ENCODE measurements at places on chromosomes 3 and 15. TPM values are rescaled to one million over a fixed set of nuclear protein-coding genes. Genes with fewer than 3 reads are reported as not detected.

- DNase-seq: no peak
Measured at GRCh38 chr3:12328132-12328836, 39.4 kb downstream of the PPARG start.

GRCh38 chr3:181333394-181333793 is 343.9 kb upstream of the DNAJC19 start:
- DNase-seq: no peak

DNA sequence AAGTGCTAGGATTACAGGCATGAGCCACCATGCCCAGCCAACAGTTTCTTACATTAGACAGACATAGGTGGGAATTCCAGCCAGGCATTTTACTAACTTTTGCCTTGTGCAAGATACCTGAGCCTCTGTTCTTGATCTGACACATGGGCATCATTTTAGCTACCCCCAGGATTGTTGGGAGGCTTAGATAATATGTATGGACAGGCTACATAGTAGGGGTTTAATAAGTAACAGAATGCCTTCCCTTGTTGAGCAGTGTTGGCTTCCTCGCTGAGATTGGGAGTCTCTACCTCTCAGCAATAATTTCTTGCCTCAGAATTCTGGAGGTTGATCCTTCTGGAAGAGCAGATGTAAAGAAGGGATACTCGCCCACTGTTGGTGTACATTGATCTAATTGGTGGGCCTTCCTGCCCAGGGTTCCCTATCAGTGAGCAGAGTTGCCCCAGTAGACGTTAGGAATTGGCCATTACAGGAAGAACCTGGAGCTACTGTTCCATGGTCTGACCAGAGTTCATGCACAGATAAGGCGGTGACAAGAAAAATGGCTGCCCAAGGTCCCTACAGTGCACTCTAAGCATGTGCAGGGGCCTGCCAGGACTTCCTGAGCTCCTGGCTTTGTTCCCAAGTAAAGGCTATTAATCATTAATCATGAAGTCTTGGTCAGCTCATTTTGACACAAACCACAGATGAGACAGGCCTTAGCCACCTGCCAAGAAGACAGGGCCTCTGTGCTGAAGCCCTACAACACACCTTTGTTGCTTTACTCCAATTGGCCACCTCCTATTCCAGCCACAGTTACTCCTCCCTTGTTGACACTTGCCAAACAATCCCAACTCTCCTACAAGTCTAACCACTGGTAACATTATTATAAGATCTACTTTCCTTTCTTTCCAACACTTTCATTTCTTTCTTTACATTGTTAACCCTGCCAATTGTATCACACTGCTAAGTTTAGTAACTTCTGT is 5.0 kb upstream of the IL17RE start:
- DNase-seq: peak; percentile 85

DNA sequence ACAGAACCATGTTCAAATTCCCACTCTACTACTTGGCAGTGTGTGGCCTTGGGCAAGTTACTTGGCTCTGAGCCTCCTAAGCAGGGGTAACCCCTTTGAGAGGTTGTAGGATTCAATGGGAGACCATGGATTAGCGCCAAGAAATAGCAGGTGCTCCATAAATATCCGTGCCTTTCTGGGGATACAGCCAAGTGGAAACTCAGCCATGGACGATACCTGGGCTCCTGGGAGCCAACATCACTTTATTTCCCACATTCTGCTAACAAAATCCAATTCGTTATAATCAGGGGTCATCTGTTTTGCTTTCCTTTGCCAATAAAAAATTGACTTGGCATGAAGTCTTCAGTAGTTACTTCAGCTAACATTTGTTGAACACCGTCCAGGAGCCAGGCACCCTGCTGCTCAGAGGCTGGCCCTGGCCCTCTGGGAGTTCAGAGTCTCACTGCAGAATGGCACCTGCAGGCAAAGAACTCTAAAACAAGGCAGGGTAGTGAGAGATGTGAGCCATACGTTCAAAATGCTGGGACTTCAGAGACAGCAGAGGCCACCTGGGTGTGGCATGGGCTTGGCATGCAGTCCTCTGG is 42.3 kb downstream of the ZDHHC19 start:
- no peak for DNase-seq

DNA sequence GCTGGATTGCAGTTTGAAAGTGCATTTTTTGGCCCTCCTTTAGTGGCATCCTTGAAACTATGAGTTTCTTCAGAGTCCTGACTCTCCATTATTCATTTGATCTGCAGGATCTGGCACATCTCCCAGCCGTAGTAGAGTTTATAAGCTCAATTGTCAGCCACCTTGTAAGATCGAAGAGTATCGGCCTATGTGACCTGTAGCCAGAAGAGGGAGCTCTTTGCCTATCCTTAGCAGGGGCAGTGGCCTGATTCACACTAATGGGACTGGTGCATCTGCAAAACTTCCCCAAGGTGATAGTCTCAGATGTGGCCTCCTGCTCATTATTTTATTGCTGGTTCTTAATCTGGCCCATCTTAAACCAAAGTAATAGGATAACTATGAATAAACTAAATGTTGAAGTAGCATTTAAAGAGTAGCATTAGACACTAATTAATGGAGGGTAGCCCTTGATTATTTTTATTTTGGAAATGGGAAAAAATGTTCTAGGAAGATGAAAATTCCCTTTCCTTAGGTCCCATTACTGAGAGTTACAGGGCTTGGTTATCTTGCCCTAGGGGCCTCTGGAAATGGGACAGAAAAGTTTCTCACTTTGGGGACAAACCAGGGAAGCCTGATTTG is 21.2 kb downstream of the GCSAM start:
- peak; percentile 71 for DNase-seq

DNA sequence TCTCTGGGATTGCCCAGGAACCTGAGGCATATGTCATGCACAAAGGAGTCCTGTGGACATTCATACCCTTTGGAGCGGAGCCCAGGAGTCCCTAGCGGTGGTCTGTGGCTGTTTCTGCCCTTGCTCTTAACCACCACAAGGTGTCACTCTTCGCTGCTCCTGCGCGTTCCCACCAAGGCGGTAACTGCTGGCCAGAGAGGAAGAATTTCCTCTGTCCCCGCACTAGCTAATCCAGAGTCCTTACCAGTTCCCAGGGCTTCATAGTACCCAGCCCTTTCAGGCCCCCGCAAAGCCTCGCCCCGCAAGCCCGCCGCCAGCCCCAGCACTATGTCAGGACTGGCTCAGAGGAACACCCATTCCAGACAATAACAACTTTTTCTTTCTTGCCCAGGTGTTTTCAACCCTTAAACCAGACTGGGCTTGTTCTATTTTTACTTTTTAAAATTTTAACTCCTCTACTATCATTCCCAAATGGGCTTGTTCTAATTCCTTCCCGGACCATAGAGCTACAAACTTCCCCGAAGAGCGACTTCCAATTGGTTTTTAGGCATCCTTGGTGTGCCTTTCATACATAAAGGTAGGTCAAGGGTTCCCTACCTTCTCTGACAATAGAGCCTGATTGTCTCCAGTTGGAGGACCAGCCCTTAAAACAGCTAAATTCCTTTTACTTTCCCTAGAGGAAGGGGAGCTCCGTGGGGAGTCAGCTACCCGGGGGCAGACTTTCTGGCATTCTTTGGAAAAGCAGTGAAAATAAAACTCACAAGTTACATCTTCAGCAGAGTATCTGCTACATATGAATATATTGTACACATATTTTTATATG is 31.8 kb upstream of the ZNF774 start:
- DNase-seq: peak; percentile 90

GRCh38 chr15:80072285-80072994 is 13.0 kb downstream of the ZFAND6 start:
- DNase-seq: peak; percentile 95

GRCh38 chr3:57423335-57423734 is 120.8 kb downstream of the DNAH12 start:
- no peak for DNase-seq

GRCh38 chr3:73510334-73510733 is 114.4 kb downstream of the PDZRN3 start:
- DNase-seq: no peak

- peak; percentile 48 for DNase-seq
Measured at GRCh38 chr15:96332637-96333121, 2.2 kb downstream of the NR2F2 start.

DNA sequence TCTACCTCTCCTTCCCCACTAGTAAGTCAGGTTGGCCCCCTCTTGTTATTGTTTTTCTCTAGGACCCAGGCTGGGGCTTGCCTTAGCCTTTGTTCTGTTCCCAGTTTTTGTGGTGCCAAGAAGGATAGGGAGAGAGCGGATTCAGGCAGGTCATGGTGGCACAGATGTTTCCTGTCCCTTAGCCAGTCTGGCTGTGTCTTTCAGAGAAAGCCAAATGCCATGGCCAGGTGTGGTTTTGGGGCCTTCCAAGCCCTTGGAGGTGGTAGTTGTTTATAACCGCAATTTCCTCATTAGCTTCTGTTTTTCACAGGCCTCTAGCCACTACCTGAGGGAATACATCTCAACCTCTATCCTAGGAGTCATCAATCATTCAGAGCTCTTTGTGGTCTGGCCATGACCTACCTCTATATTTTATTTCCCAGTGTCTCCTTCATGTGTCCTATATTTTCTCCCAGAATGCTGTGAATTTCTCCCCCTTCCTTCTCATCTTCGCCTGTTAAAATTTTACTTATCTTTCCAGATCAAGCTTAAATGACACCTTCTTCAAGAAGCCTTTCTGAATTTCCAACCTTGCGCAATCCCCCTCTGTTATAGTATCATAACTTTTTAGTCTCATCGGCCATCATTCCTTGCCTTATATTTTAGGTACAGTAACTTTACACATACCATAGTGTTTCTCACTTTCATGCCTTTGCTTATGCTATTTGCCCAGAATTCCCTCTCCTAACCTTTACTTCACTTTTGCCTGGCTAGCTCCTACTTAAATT is 38.2 kb downstream of the TIMP4 start:
- DNase-seq: peak; percentile 7

- peak; percentile 96 for DNase-seq
Measured at GRCh38 chr15:44726568-44727484, 9.5 kb upstream of the TRIM69 start.

GRCh38 chr3:16140894-16141285 is 33.6 kb upstream of the GALNT15 start:
- no peak for DNase-seq

DNA sequence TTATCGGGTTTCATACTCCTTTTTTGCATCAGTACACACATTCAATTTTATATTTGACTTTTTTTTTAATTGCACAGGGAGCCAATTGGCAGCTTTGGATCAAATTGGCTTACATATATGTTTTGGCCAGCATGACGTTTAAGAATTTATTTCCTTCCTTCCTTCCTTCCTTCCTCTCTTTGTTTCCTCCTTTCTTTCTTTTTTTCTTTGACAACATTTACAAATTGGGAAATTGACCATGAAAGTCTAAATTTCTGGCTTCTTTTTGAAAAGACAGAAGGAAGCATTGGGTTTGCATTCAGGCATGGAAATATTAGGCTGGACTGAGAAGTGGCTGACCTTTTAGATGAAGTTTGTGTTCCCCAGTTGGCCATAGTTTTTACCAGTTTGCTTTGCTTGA is 103.4 kb upstream of the IGSF10 start:
- DNase-seq: no peak

DNA sequence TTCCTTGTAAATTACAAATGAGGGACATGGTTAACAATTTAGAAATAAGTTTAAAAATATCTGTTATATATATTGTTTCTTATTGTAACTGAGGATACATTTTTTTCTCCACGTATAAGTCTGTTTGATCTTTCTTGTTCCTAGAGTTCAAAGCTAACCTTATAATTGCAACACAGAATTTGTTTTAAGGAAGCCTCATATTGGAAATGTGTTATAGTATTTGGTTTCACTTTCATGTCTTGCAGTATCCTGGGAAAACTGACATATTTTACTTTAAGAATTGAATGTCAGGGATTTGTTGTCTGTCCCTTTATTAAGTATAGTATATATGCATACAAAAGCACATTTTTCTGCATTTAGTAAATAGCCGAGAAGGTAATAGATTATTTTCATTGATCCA is 23.5 kb upstream of the NIT2 start:
- no peak for DNase-seq

- peak; percentile 15 for DNase-seq
Measured at GRCh38 chr3:10992017-10992942, at the start of gene SLC6A1. SLC6A1 (plus strand) TSS chr3:10992748; CDS start chr3:11017212, 24,464 bp downstream.

DNA sequence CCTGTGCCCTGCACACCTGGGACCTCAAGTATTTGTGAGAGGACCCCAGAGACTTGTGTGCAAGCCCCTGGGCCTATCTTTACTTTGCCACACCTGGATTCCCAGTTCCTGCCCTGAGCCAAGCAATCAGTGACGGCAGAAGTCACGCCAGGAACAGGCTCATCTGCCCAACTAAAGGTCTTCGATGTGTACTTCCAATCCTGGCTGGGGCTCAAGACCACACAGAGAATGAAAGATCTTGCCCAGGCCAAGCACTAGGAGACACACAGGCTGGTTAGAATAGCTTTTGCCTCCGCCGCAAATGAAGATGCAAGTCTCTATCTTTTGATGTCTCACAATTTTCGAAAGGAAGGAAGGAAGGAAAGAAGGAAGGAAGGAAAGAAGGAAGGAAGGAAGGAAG is 228.8 kb downstream of the OCA2 start:
- no peak for DNase-seq

- no peak for DNase-seq
Measured at GRCh38 chr3:197598404-197598980, 42.7 kb upstream of the BDH1 start.

DNA sequence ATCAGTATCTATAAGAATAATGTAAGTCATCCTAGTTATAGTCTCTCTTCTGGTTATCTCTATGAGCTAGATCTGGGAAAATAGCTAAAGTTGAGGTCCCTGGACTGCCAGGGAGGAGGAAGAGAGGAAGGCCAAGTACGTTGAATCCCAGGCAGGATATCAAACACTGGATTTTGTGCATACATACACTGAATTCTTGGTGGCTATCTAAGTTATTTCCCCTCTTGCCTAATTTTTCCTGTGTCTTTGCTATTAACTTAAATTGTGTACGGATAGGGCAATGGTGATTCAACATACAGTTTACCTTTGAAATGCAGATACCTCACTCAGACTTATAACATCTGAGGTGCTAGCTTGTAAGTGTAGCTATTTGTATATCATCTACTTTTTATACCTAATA is 27.2 kb downstream of the FBXO22 start:
- DNase-seq: no peak

CSPG5 gene
- 1.1 TPM for total RNA-seq

TMEM207 gene
- total RNA-seq: not detected

GRM2 gene
- not detected for total RNA-seq

LCTL gene
- total RNA-seq: 4.6 TPM

TTLL13 gene
- total RNA-seq: not detected

A4GNT gene
- total RNA-seq: not detected

SCAANT1 gene
- not detected for total RNA-seq

UROC1 gene
- total RNA-seq: not detected
